ENCODE measurements at places on chromosomes 1 and 21. TPM values are rescaled to one million over a fixed set of nuclear protein-coding genes. Genes with fewer than 3 reads are reported as not detected.

ZFP69B gene
- 0.27 TPM for total RNA-seq

TBX15 gene
- total RNA-seq: not detected

BLACAT1 gene
- 3.9 TPM for total RNA-seq

PTPN22 gene
- total RNA-seq: 0.17 TPM

NUF2 gene
- 37.6 TPM for total RNA-seq

PSRC1 gene
- 44.8 TPM for total RNA-seq

CCDC18 gene
- 18.1 TPM for total RNA-seq

OR2M3 gene
- not detected for total RNA-seq

KAZN gene
- total RNA-seq: 13.4 TPM

CHODL gene
- total RNA-seq: not detected

ZNF691 gene
- total RNA-seq: 11.1 TPM

MT1HL1 gene
- not detected for total RNA-seq

PCBP3 gene
- total RNA-seq: 3.1 TPM

Data from HCT116 (cell line).